Tracheal epithelial cell (primary cell): ENCODE measurements at places on chromosomes 12 and 14. TPM values are rescaled to one million over a fixed set of nuclear protein-coding genes. Genes with fewer than 3 reads are reported as not detected.

Gene FOXN4
- total RNA-seq = not detected in 2 replicates

Gene SERPINA6
- 0.48 TPM in 1 of 2 replicates, not detected in the other for total RNA-seq

Gene STAB2
- not detected in 2 replicates for total RNA-seq

Gene BATF
- total RNA-seq = 0.24 and 10.0 TPM in 2 replicates

Gene DAO
- total RNA-seq = not detected in 2 replicates

Gene KRT3
- total RNA-seq = not detected in 2 replicates

Gene TPI1
- total RNA-seq = 1,092 and 1,488 TPM in 2 replicates

Gene TMPRSS12
- total RNA-seq = not detected in 2 replicates

Gene ARHGDIB
- total RNA-seq = 0.85 and 3.6 TPM in 2 replicates

Gene FAM181A
- not detected in 2 replicates for total RNA-seq

Gene KLHDC1
- total RNA-seq = 0.43 and 0.72 TPM in 2 replicates

Gene MANSC1
- 0.24 and 2.6 TPM in 2 replicates for total RNA-seq

Gene KCNK13
- total RNA-seq = 0.24 TPM in 1 of 2 replicates, not detected in the other

Gene MYF5
- not detected in 2 replicates for total RNA-seq

Gene TAS2R30
- 1.2 and 2.8 TPM in 2 replicates for total RNA-seq
